WERI-Rb-1 (cell line): ENCODE measurements at places on chromosomes 3 and 15.
A peak's percentile ranks its signal among the peaks of the same experiment; 100 is the strongest.

DNA sequence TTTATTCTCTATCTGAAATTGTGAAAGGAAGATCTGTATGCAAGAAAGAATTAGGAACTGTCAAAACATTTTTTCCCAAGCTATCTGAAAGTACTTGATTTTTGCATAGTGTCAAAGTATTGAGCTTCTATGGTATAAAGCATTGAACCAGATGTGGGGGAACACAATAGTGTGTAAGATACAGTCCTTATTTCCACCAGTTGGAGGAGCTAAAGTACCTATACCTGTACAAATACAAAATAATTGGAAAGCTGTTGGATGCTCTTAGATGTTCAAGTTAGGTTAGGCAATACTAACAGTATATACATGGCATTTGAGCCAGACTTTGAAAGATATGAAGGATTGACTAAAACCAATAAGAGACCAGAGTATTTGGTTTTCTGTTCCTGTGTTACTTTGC, 148.4 kb downstream of the B3GALNT1 start:
- no peak for DNase-seq

GRCh38 chr3:85180-85579, 111.4 kb upstream of the CHL1 start:
- peak; percentile 53 for DNase-seq

- DNase-seq, result no peak
Observed at GRCh38 chr15:51224428-51224827, 114.0 kb downstream of the CYP19A1 start.

- DNase-seq, result no peak
Observed at GRCh38 chr3:104989878-104990277, 376.8 kb upstream of the ALCAM start.
